Stimulated activated CD8-positive, alpha-beta memory T cell treated with anti-CD3 and anti-CD28 coated beads, Interleukin-12 subunit alpha, Interleukin-12 subunit beta, amount 100 ng/mL, for 1 hour (primary cell): ENCODE measurements at places on chromosomes 6 and 20.

DNA sequence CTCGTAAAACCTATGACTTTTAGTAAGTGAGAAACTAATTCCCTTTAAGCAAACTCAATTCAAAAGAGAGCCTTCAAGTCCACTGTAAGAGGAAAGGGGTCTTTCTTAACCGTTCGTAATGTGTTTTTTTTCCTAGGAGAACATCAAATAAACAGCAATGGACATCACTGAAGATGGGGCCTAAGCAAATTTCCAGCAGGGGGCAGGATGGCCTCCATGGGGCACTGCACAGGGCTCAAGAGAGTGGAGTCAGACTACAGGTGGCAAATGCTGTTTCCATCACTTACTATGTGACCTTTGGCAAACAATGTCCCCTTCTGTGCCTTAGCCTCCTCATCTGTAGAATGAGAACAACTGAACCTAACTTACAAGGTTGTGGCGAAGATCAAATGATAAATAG, 88.7 kb downstream of the ARHGAP18 start:
- DNase-seq = peak; percentile 7

DNA sequence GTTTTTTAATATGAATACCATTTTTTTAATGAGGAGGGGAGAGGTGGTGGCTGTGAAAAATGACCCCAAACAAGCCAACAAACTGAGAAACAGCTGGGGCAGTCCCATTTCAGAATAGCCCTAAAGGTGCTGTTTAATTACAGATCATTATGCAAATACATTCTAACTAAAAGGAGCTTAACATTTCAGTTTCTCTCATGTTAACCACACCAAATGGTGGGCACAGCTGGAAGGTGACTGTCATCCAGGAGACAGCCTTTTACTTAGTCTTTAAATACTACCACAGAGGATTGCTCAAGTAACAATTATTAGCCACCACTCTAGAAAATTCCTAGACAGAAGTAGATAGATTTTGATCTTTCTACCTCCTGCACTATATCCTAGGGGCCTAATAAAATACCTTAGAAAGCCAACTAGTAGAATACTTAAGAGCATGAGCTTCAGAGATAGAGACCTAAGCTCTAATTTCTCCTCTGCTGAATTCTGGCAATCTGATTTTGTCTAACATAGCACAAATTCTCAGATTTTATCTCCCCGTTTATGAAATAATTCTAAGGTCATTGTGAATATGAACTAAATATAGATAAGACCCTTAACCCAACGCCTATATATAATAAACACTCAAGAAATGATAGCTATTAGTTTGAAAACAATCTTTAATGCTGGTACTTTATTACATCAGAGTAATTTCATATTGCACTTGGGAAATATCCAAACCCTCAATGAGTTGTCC, 615.1 kb upstream of the NRSN1 start:
- no peak for DNase-seq

- DNase-seq = no peak
Measured at GRCh38 chr6:108988765-108989164, 105.9 kb downstream of the SESN1 start.

GRCh38 chr6:152121910-152122309, 314.4 kb downstream of the ESR1 start:
- no peak for DNase-seq

GRCh38 chr6:14544666-14545065, 427.1 kb downstream of the CD83 start:
- no peak for DNase-seq

GRCh38 chr20:41407607-41408006, 41.0 kb upstream of the EMILIN3 start:
- DNase-seq = no peak

- no peak for DNase-seq
Measured at GRCh38 chr6:149088361-149088760, 229.2 kb upstream of the TAB2 start.

GRCh38 chr6:24848461-24848860, 49.7 kb upstream of the ARMH2 start:
- no peak for DNase-seq

- no peak for DNase-seq
Measured at GRCh38 chr20:32648761-32649650, 24.7 kb downstream of the C20orf203 start.

DNA sequence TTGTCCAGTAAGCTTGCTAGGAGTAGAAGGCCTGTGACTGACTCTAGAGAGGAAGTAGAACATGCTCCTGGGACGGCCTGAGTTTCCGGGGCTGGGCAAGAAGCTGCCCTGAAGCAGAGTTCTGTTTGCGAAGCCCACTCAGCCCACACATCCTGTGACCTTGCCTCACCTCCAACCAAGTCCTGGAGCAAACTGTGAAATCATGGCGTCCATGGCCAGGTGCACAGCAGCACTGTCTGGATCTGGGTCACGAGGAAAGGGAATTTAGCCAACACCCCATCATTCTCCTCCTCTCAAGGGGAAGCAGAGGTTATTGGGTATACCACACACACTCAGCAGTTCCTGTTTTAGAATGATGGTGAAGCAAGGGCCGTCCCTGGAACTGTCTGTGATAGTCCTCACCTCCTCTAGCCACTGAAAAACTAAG, 87.5 kb downstream of the CRYBG1 start:
- DNase-seq = no peak

- no peak for DNase-seq
Measured at GRCh38 chr6:113779656-113780055, 77.5 kb upstream of the MARCKS start.

GRCh38 chr6:123017104-123017682, 21.2 kb downstream of the CLVS2 start:
- DNase-seq = no peak

DNA sequence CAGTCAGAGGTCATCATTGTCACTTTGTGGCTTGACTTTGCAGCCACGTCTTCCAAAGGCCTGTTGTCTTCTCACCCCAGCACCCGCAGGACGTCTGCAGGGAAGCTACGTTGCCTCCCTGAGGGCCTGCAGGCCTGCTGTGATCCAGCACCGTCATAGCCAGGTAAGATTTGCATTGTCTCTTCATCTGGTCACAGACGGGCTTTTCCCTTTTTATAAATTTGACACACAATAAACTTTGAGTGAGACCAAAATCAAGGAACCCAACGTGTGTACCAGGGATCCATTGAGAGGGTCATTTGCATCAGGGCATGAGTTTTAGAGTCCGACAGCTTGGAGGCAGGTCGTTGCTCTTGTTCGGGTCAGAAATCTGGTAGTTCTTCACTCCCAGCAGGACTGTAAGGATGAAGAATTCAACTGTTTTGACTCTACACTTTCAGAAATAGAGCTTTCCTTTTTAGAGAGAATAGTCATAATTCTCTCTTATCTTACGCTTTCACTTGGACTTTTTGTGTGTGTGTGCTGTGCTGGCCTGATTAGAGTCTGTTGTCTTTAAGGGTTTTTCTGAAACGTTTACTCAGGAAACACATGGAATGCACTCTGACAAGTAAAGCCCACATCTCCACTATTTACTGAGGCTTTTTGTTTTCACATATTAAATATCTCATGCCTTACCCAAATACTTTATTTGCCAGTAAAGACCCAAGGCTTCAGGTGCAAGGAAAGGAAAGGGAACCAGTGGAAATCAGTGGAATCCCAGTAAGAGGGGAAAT, 177.2 kb upstream of the TAB2 start:
- DNase-seq = no peak

DNA sequence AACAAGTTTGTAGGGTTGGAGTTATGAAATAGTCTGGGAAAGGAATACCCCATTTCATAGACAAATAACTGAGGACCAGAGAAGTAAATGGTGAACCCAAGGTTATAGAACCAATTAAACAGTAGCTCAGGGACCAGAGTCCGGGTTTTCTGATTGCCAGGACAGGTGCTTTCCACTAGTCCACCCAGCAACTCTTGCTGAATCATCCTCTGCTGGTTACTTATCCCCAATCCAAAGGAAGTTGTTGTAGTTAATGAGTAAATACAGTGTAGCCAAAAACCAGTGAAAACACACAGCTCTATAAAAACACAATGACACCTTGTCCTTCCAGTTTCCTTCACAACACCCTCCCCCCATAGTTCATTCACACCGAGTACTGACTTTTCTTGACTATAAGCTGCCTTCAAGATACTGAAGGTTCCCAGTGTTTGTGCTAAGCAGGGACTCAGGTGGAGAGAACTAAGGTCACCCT, 766 bp upstream of the TINAG start:
- no peak for DNase-seq

DNA sequence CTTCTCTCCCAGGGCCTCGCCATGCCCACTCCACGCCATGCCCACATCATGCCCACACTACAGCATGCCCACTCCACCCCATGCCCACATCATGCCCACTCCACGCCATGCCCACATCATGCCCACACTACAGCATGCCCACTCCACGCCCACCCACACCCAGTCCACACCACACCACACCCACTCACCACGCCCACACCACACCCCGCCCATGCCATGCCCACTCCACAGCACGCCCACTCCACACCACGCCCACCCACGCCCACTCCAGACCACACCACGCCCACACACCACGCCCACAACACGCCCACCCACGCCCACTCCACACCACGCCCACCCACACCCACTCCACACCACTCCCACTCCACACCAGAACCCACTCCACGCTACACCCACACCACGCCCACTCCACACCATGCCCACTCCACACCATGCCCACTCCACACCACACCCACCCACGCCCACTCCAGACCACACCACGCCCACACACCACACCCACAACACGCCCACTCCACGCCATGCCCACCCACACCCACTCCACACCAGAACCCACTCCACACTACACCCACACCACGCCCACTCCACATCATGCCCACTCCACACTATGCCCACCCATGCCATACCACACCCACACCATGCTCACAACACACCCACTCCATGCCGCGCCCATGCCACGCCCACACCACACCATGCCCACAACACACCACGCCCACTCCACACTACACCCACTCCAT, 88.6 kb downstream of the ERMARD start:
- DNase-seq = no peak

DNA sequence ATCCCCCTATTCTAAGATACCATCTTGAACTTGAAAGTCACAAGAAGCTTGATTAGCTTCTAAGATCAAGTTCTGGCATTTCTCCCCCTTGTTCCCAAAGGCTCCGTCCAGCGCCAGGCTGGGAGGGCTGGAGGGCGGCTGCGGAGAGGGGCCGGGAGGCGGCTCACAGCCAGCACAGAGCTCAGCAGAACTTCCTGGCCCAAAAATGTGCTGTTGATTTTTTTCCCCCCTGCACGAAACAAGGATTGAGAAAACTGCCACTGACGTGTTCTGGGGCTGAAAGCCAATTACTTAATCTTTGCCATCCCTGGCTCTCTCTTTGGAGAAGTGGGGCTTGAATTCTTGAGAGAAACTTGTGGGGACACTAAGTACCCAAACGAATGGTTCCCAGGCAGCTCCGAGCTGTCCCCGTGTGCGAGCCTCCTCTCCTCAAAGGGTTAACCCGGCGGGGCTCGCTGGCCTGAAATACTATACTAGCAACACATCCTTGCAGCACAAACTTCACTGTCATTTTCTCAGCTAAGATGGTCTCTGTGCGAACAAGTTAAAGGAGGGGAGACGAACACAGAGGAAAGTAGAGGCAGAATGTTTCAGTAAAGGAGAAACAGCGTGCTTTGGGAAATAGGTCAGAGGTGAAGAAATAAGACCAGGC, 452 bp downstream of the TRAF3IP2 start:
- DNase-seq = no peak

GRCh38 chr20:53030061-53030460, 57.9 kb downstream of the TSHZ2 start:
- no peak for DNase-seq

GRCh38 chr6:132465530-132466485, 47.1 kb downstream of the STX7 start:
- DNase-seq = no peak

GRCh38 chr6:169163411-169163901, 90.2 kb downstream of the THBS2 start:
- no peak for DNase-seq

DNA sequence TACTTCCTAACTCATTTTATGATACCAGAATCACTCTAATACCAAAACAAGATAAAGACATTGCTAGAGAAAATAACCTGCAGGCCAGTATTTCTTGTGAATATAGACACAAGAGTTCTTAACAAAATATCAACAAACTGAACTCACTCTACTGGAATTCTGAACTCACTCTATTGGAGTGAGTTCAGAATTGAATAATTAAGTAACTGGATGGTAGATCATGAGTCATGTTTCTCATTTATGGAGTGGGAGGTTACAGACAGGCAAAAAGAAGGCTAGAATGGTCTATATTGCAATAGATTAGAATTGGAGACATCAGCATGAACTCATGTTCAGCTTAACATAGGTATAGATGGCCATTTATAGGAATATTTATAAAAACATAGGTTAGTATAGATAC, 26.6 kb upstream of the C6orf58 start:
- DNase-seq = no peak

GRCh38 chr6:99344289-99344688, 5.2 kb downstream of the FAXC start:
- no peak for DNase-seq

GRCh38 chr6:152206072-152206818, 398.8 kb downstream of the ESR1 start:
- no peak for DNase-seq

- no peak for DNase-seq
Measured at GRCh38 chr6:125340991-125341390, 39.2 kb upstream of the HDDC2 start.

DNA sequence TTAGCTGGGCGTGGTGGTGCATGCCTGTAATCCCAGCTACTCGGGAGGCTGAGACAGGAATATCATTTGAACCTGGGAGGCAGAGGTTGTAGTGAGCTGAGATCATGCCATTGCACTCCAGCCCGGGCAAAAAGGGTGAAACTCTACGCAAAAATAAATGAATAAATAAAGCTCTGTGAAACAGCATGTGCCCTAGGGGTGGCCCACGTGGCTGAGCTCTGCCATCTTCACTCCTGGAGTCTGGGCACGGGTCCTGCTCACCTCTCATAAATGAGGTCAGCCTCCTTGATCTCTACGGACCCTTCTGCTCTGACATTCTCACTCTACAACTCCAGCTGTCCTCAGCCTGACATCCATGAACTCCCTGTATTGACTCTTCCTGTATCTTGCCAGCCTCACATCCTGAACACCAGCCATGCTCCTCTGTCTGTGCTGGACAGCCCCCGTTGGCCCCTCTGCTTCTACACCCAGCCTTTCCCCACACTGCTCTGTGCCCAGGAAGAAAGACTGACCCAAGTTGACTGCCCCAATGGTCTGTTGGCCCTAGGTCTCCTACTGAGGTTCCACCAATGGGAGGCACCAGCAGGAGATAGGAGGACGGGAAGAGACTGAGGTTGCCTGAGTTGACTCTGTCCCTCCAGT, 21.9 kb downstream of the CPNE5 start:
- no peak for DNase-seq

DNA sequence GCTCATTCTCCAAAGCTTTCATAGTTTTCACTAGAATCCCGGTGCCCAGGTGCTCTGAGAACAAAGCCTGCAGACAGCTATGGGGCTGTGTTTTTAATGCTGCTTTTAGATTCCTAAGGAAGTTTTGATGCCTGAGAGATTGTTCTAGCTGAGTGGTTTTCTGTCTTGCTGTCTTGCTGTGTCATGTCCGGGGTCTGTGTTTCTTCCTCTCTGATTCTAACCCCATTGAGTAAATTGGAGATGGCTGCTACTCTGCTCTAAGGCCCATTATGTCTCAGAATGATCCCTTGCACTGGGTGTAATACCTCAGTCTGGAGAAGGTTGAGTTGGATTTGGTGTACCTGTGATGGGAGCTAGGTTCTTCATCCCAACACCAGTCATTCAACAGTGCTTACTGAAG, 63.4 kb downstream of the ARID1B start:
- no peak for DNase-seq

- DNase-seq = no peak
Measured at GRCh38 chr6:7468382-7469081, 72.9 kb upstream of the DSP start.
